ENCODE measurements at places on chromosomes 11 and 22.

- DNase-seq: no peak
Measured at GRCh38 chr11:72744474-72744873, 7.7 kb downstream of the ARAP1 start.

- DNase-seq: no peak
Measured at GRCh38 chr22:20546541-20546950, 39.1 kb downstream of the MED15 start.

- no peak for DNase-seq
Measured at GRCh38 chr22:44428941-44429830, 68.8 kb downstream of the RTL6 start.

DNA sequence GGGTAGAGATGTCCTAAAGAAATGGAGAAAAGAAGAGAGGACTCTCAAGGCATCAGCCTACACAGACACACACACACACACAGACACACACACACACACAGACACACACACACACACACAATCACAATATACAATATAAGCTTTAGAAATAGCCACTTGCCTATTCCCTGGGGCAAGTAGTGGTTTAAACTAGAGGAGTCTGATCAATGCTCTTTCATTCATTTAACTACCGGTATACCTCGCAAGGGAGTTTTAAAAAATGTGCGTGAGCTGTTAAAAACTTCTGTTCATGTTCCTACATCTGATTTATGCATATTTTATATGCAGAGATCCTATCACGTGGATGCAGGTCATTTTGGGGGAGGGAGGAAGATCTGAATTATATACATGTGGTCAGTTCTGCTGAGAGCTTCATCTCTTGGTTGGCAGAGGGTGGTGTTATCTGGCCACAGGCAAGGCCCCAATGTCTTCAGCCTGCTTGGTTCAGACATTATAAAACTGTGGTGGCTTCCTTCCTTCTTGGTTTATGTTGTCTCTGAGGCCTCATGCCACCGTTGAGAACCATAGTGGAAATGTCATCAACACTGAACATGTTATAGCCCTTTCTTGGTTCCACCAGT is 56.6 kb downstream of the SYT13 start:
- no peak for DNase-seq

- DNase-seq: no peak
Measured at GRCh38 chr22:42275176-42275575, 4.7 kb upstream of the TCF20 start.

DNA sequence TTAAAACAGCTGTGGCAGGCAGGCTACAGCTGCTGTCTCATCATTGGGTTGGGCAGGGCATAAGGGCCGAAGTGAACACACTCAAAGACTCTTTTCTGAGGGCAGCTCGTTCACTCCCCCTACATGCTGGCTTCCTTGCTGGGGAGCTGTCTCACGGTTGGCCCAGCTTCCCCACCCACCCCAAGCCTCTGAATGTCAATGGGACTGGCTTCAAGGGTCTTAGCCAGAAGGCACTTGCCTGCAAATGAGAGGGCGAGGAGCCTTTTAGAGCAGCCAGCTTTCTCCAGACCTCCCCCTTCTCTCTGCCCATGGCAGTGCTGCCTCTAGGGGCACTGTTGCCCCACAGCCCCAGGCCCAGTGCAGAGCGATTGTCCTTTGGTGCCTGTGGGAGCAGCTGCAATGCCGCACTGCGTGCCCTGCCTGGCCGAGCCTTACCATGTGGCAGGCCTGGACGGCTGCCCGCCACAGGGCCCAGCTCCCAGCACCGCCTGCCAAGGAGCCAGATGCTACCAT is 94.7 kb upstream of the RASSF10 start:
- DNase-seq: no peak

- no peak for DNase-seq
Measured at GRCh38 chr11:33847251-33847650, 44.6 kb downstream of the LMO2 start.

DNA sequence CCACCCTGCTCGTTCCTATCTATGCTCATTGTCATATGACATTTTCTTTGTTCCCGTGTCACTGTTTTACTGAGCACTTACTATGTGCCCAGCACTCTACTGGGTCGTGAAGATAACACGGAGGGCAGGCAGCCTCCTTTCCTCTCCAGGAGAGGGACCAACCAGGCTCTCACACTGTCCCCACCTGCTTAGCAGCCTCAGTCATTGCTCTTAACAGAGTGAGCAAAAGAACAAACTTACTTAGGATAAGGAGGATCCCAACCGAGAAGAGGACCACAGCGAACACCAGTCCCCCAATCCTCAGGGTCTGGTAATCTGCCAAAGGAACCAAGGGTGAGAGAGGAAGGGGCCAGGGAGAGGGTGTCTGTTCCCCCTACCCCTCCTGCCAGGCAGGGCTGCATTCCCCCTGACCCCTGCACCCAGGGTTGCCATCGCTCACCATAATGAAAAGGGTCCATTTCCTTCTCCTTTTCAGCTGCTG is 17.0 kb upstream of the FXYD2 start:
- DNase-seq: no peak

GRCh38 chr11:119843877-119844276 is 114.9 kb upstream of the NECTIN1 start:
- DNase-seq: no peak

All from hematopoietic multipotent progenitor cell treated with erythropoietin and hydrocortisone succinate and interleukin-3 and kit ligand, for 15 days (in vitro differentiated cells).